ENCODE measurements at places on chromosomes 11 and 22.
A peak's percentile ranks its signal among the peaks of the same experiment; 100 is the strongest.

DNA sequence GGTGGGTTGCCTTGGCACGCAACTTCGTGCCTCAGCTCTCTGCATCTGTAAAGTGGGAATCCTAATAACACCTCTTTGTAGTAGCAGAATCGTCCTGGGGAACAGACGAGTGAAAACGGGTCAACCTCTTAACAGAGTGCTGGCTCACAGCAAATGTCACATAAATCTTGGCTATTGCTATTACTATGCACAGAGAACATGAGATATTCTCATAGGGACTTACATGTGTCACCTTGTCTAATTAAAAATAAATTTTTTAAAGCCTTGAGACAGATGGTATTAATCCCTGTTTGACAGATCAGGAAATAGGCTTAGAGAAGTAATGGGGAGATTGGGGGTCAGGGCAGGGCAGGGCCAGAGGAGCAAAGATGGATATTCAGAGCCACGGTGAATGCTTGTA, 44.3 kb upstream of the IGSF9B start:
- DNase-seq: no peak

- DNase-seq: no peak
Measured at GRCh38 chr22:49642331-49642730, 185.3 kb downstream of the BRD1 start.

DNA sequence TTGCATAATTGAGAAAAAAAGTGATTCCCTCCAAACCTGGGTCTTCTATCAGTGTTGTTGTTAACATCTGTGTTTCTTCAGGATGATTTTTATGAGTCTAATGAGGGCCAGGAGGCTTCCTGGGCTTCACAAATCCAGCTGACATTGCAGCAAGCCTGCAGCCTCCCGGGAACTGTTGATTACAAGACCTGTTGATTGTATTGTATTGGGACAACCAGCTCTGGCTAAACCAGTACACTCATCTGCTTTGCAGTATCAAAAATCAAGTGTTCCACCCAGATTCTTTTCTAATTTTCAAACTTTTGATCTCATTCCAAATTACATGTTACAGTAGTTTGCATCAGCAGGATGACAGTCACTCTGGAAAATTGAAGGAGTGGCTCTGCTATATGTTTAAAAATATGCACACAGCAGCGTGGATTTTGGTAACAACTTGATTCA, 16.1 kb upstream of the PRSS23 start:
- no peak for DNase-seq

GRCh38 chr22:28204382-28204781, 285.3 kb upstream of the PITPNB start:
- DNase-seq: no peak

- peak; percentile 71 for DNase-seq
Measured at GRCh38 chr22:19287076-19287707, 4.3 kb downstream of the CLTCL1 start.

GRCh38 chr22:44671742-44672141, 30.3 kb upstream of the PRR5 start:
- peak; percentile 63 for DNase-seq

GRCh38 chr11:70568035-70568813, 169.9 kb downstream of the CTTN start:
- no peak for DNase-seq

- no peak for DNase-seq
Measured at GRCh38 chr11:87966694-87967093, 208.5 kb downstream of the RAB38 start.

- DNase-seq: no peak
Measured at GRCh38 chr22:16960884-16961249, 47.2 kb downstream of the GAB4 start.

GRCh38 chr22:50074056-50074455, 11.2 kb downstream of the MLC1 start:
- no peak for DNase-seq

- DNase-seq: no peak
Measured at GRCh38 chr11:1890856-1891830, 552 bp downstream of the PRR33 start.

- DNase-seq: no peak
Measured at GRCh38 chr11:45413156-45413858, 127.2 kb upstream of the SYT13 start.

GRCh38 chr11:55324500-55324899, 18.5 kb upstream of the OR4A16 start:
- DNase-seq: no peak

- DNase-seq: no peak
Measured at GRCh38 chr11:104033561-104033960, 2.9 kb upstream of the DDI1 start.

- no peak for DNase-seq
Measured at GRCh38 chr11:132142554-132142953, 772.1 kb downstream of the NTM start.

GRCh38 chr11:121067453-121067852, 33.6 kb upstream of the TECTA start:
- peak; percentile 93 for DNase-seq

GRCh38 chr11:7467652-7468051, 17.7 kb upstream of the OLFML1 start:
- DNase-seq: no peak

DNA sequence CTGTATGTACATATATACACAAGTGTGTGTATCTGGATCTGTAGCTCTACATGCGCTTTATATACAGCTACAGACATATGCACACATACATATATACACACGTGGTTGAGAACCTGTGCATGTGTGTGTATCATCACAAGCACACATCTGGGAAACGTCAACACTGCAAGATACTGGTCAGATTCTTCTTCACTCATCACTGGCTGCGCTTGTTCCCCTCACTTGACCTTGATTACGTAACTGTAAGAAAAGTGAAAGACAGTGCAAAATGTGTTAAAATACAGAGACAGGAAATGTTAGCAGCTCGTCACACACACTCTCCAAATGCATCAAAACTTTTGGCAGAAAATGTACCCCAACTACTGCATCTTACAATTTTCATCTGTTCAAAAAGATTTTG, 51.9 kb upstream of the MN1 start:
- DNase-seq: no peak

- DNase-seq: no peak
Measured at GRCh38 chr22:37560608-37561211, 430 bp downstream of the CDC42EP1 start.

DNA sequence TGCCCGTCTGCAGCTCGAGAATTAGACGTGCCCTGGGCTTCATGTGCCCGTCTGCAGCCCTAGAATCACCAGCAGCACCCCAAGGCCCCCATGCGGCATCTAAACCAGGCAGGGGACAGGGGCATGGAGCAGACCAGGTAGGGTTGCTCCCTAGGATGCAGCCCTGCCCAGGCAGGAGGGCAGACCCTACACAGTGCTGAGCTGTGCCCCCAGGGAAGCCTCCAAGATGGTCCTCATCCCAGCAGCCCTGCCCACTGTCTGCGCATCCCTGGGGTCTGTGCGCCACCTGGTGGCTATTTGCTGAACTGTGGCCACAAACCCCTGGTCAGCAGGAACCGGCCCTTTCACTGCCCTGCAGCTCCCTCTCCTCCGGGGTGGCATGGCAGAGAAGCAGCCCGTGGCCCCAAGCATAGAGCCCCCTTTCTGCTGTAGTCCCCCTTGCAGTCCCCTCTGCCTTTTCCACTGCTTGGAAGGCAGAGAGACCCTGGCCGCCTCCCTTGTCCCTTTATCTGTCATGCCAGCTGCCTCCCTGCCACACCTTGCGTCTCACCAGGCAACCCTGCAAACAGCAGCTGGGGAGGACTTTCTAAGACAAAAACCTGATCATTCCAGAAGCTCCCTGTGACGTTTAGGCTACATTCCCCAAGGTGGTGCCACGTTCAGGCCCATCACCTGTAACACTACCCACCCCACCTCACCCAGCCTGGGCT, 86.6 kb downstream of the KCNQ1 start:
- peak; percentile 61 for DNase-seq

DNA sequence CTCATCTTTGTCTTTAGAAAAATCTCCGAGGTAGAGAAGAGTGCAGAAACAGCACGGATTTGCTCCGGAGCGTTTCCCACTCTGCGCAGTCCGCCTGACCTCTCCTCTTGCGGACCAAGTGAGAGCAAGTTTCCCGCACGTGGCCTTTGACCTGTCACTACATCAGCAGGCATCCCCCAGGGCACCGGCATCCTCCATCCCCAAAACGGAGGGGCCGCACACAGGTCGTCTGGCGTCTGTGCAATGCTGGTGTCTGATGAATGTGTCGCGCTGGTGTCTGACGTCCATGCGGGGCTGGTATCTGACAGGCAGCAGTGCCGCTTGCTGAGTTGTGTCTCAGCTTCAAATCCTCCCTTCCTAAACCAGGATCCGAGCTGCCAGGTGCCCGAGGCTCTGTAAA, 739 bp upstream of the MRGPRE start:
- DNase-seq: no peak

- DNase-seq: no peak
Measured at GRCh38 chr22:26325641-26326040, 103.4 kb upstream of the ASPHD2 start.

- DNase-seq: no peak
Measured at GRCh38 chr11:92739041-92739440, 230.4 kb upstream of the MTNR1B start.

DNA sequence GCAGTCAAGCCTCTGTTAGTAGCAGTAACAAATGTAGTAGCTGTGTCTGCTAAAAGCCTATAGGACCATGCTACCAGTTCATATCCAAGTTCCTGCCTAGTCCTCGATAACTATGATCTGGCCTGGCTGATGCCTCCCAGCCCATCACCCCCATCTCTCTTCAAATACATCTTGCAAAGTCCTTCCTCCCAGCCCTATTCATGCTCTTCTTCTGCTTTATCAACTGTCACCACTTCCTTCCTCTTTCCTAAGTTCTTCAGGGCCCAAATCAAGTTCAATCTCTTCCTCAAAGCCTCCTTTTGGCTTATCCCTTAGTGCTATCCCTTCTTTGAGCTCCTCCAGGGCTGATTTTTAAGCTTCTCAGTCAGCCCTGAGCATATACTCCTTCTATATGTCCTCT, 150.9 kb upstream of the THY1 start:
- no peak for DNase-seq

GRCh38 chr11:17506314-17506713, 29.7 kb upstream of the ABCC8 start:
- peak; percentile 14 for DNase-seq

DNA sequence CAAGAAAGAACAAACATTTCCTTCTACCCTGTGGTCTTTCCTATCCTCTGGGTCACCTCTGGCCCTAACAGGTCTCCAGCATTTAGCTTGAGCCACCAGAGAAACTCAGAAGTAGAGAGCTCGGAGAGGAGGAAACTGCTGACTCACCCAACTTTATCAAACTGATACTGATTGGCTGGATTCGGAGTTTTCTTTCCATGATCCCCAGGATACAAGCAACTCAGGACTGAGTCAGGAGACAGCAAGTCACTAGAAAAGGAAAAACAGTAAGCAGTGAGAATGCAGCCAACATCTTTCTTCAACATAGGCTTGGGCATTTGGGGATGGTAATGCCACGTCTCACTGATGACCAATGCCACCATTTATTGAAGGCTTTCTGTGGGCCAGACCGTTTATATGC, 32.7 kb downstream of the THOC5 start:
- DNase-seq: no peak

DNA sequence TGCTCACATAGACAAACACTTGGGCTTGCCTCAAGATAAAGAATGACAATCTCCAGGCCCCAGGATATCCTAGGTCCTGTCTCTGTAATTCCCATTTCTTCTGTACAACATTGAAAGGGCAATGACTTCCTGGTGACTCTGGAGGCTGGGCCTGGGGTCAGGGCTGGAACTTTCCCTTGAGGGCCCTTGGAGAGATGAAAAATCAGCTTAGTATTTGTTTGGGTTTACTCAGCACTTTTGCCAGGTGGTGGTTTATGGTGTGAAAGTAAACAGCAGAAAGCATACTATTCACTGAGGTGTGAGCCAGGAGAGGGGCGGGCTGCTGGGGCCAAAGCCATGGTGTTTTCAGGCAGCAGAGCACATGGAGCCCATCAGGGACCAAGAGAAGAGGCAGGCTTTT, 214.7 kb upstream of the NARS2 start:
- DNase-seq: peak; percentile 85

DNA sequence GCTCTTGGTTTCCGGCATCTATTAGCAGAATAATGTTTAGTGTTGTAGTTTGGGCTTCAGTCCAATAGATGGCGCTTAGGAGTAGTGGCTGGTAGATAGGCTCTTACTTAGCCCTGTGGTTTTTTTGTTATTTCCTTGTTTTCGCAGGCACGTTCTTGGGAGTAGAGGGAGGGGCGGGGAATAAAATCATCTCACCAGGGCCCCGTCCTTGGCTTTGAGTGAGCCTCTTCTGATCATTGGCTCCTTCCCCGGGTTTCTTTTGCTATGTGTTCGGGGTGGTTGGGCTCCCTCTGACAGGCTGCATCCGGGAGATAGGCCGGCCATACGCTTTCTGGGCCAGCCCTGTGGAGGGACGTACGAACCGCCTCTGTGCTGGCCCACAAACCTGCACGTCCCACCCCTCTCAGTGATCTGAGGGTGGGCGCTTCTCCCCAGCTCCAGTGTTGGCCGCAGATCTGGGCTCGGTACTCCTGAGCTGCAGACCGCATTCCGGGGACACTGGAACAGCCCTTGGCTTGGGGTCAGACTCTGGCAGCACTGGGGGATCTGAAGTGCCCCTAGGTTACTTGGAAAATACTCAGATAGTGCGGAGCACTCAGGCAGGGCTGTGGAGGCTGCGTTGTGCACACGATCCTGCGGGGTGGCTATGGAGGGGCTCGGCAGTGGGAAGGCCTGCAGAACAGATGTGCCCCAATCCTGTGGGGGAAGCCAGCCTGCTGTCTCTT, 217.0 kb downstream of the DYNC2H1 start:
- DNase-seq: peak; percentile 89

GRCh38 chr11:124872741-124873140, 7.5 kb downstream of the ROBO3 start:
- DNase-seq: no peak

DNA sequence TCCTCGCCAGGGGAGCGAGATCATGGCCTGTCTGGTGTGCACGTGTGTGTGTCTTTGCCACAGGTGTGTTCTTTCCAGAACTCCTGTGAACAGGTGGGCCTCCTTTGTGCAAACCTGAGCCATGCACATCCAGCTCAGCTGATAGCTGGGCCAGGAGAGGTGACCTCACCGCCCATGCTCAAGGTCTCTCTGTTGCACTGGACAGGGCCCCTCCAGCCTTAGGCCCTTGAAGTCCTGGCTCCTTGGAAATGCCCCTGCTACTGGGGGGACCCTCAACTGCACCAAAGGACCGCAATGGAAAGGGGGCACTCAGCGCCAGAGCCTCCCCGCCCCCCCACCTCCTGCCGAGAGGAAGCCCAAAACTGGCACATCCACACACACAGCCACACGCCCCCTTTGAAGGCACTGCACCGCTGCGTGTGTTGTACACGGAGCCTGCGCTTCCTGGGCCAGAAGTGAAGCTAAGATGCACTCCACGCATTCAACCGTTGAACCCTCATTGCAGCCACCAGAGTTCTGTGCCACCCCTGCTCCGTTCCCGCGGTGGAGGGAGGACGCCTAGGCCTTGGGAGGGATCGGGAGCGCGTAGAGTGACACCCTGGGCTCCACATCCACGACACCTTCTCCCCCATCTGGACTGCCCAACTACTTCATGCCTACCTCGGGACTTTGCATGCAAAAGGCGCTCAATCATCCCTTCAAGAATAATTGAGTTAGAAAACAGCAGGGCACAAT, 16.4 kb upstream of the IL2RB start:
- no peak for DNase-seq

Data from DMS53 (cell line).